ENCODE measurements at places on chromosomes 7 and 10.

GRCh38 chr7:13793926-13794325 lies 195.5 kb downstream of the ETV1 start:
- ATAC-seq: no peak

DNA sequence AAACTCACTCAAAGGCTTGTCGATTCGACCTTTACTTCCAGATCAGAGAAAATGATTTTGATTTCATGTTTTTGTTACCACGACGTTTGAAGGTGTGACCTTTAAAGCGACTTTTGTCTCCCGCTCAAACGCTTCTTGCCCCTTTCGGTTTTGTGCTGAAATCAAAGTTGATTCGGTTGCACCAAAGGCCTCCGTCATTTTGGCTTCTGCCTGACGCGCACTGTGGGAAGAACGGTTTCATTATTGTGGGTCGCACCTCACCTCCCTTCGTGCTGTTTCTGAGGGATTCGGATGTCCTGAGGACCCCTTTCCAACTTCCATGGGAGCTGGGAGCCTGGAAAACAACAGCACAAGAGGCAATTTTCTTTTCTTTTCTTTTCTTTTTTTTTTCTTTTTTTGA lies 176.9 kb downstream of the DNAJB6 start:
- no peak for ATAC-seq

DNA sequence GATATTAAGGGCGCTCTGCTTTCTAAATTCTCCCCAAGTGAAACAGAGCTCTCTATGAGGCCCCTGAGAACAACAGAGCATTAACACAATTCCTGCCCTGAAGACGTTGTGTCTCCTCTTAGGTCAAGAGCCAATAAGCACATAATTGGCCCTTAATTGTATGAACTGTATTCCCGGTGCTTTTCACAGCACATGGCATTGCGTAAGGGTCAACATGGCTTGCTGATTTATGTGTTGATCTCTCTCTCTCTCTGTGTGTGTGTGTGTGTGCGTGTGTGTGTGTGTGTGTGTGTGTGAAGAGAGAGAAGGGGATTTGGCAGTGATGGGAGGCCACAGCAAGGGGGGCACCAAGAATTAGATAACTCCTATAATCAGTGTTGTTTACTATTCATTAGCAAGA lies 40.5 kb downstream of the LYZL1 start:
- ATAC-seq: no peak

DNA sequence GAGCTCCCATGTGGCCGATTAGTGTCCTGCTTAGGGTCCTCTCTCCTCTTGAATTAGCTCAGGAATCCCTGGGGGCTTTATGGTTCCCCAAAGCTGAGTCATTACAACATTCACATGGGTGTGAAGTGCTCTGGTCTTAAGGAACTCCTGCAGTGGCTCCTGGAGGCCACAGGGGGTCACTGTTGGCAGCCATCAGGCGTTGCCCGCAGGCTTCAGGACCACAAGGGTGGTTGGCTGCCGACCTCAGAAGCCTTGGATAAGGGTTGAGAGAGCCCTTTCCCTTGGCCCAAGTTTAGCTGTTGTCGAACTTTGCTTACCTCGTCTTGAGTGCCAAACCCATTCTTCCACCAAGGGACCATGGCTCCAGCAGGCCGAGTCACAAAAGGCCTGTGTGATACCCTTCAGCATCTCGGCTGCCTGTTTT lies 61.7 kb downstream of the SH2D4B start:
- peak; percentile 71 for ATAC-seq

- no peak for ATAC-seq
Observed at GRCh38 chr7:2331707-2332106, 17.5 kb upstream of the SNX8 start.

- no peak for ATAC-seq
Observed at GRCh38 chr10:31886885-31887284, 41.7 kb downstream of the ARHGAP12 start.

DNA sequence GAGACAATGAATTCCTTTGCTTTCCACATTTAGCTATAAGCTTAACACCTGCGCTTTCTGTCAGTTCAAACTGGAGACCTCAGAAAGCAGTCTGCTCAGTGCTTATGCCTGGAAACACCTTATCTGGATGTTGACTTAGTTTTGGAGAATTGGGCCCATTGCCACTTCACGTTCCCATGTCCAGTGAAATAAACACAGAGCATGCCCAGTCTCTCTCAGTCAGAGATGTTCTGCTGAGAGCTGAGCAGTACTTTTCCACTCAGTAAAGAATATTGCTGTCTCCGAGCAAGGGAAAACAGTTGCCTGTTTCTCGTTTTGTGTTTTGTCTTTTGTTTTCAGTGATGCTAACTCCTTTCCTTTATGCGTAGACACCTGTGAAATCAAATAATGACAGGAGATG lies 83.2 kb upstream of the PRR15 start:
- ATAC-seq: no peak

All from activated T-helper 17 cell treated with anti-CD3 and anti-CD28 coated beads, Interleukin-2, amount 50 U/mL, for 72 hours (primary cell).